ENCODE measurements at places on chromosomes 2 and 18. TPM values are rescaled to one million over a fixed set of nuclear protein-coding genes. Genes with fewer than 3 reads are reported as not detected.

GRCh38 chr2:172931256-172931894, 144.3 kb upstream of the MAP3K20 start:
- no peak for DNase-seq

DNA sequence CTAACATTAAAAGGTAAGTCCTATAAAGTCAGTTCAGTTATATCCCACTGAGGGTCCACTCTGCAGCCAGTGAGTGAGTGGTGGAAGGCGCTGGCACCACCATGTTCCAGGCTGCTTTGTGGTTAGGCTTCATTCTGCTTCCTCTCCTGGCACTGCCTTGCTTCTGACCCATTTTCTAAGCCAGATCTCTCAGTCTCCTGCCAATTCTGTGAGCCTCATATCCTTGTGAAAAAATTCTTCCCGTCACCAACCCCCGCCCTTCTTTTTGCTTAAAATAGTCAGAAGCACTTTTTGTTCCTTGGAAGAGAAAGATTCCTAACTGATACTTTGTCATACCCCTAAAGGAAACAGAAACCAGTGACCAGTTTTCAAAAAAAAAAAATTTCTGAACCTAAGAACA, 139.8 kb upstream of the NCK2 start:
- peak; percentile 43 for DNase-seq

DNA sequence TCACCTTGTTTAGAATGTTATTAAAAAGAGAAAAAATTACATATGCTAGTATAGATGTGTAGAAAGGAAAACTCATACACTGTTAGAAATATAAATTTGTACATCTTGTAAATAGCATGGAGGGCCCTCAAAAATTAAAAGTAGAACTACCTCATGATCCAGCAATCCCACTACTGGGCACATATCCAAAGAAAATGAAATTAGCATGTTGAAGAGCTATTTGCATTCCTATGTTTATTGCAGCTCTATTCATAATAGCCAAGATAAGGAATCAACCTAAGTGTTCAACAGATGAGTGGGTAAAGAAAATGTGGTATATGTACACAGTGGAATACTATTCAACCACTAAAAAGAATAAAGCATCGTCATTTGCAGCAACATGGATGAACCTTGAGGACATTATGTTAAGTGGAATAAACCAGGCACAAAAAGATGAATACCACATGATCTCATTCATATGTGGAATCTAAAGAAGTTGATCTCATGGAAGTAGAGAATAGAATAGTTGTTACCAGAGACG, 251.5 kb upstream of the THUMPD2 start:
- DNase-seq: no peak

GRCh38 chr2:149625671-149626070, 38.1 kb upstream of the MMADHC start:
- no peak for DNase-seq

DNA sequence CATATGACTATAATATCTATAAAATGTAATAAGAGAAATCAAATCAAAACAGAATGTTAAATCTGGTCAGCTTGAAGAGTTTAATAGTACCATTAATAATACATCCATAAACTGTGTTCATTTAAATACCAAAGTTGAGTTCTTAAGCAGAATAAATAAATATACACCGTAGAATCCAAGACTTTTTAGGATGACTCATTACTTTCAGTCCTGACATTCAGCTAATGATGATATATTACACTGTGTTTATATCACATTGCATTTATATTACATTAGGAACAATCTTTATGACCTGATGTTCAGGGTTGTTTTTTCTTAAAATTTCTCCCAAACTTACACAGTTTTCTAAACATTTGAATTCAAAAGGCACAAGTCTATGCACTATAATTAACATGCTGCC, 331.3 kb downstream of the SS18 start:
- DNase-seq: no peak

GRCh38 chr2:49241991-49242390, 87.7 kb upstream of the FSHR start:
- no peak for DNase-seq

GRCh38 chr2:181438261-181438660, 18.9 kb upstream of the ITGA4 start:
- DNase-seq: no peak

DNA sequence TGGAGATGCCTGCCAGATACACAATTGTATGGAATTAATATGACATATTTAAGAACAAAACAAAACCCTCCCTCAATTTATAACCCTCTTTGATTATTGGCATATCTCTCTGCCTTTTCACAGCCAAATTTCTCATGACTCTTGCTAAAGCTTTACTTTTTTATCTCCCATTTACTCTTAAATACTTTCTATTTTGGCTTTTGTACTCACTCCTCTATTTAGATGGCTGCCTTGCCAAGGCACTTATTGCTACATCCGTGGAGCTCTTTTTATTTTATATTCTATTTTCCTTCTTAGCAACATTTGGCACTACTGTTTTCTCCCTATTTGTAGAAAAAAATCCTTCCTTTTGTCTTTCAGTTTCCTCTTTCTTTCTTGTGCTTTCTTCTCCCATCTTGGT, 466.4 kb upstream of the CWC22 start:
- no peak for DNase-seq

- DNase-seq: no peak
These were observed 164.8 kb upstream of the ACVR2A start for GRCh38 chr2:147679955-147680531.

- no peak for DNase-seq
These were observed 11.9 kb upstream of the CREG2 start for GRCh38 chr2:101399021-101399799.

GRCh38 chr2:84906900-84907714, 1.7 kb downstream of the TMSB10 start:
- DNase-seq: peak; percentile 62

DNA sequence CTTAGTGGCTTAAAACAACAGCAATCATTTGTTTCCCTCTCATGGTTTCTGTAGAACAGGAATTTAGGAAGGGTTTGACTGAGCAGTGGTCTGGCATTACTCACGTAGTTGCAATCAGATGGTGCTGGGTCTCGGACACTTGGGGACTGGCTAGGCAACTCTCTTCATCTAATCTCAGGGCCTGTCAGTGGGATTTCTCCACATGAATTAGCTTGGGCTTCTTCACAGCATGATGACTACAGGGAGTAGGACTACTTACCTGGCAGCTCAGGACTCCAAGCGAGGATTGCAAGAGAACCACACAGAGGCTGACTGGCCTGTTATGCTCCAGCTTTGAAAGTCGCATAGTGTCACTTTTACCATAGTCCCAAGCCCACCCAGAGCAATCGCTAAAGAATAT, 125.1 kb downstream of the TTC27 start:
- no peak for DNase-seq

- DNase-seq: no peak
These were observed 124.4 kb upstream of the KLHL29 start for GRCh38 chr2:23260621-23261020.

DNA sequence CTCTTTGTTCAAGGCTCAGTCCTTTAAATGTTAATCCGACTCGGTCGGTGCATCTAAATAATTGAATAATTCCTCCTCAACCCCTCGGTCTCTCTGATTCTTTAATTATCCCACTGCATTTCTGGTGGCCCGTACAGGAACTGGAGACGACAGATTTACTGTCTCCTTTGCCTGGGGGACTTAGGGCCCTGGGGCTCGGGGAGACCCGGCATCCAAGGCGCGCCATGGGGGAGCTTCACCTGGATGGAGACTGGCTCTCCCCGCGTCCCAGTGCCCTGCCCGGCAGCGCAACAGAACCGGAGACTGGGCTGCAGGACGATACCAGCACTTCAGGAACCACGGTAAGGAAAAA, 47.7 kb upstream of the SELENOI start:
- DNase-seq: no peak

- no peak for DNase-seq
These were observed 269.3 kb upstream of the SIX2 start for GRCh38 chr2:45278365-45279078.

DNA sequence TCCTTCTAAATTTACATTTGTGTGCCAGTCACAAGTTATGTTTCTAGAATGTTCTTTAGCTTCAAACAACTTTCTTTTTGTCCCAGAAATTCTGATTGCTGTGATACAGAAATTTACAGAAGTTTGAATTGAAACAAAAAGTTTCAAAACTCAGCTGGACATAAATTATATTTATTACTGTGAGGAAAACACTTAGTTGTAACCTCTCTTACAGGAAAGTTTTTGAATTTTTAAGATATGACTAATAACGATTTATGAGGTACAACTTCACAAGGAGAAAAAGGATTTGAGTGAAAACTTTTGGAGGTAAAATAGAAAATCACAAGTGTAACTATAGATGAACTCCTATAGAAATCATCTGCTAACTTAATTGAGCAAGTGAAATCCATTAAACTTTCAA, 205.3 kb downstream of the TMEM247 start:
- no peak for DNase-seq

DNA sequence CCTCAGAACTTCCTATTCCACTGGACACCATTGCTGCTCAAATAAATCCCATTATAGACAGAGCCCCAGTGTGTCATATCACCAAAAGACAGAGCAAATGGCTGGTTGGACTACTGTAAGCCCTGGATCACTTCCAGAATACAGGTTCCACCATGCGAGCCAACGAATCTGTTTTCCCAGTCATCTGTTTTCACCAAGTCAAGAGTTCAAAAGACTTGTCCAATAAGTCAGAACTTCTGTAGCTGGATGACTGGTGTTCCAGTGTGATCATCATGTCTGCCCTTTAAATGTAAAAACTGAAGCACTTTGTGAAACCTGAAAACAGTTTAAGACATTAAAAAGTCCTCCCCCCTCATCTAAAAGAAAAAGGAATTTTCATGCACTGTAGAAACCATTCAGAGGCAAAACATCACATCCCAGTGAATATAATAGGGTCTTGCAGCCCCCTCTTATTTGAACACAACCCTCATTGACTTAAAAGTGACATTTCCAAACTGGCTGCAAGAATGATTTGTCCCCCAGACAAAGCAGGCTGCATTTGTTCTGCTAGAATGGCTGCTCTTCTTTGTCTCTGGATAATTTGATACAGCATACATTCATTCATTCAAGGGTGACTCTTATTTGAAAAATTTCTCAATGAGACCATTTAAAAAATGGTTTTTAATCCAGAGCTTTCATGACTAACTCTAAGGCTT, 64.6 kb upstream of the TANC1 start:
- DNase-seq: no peak

DNA sequence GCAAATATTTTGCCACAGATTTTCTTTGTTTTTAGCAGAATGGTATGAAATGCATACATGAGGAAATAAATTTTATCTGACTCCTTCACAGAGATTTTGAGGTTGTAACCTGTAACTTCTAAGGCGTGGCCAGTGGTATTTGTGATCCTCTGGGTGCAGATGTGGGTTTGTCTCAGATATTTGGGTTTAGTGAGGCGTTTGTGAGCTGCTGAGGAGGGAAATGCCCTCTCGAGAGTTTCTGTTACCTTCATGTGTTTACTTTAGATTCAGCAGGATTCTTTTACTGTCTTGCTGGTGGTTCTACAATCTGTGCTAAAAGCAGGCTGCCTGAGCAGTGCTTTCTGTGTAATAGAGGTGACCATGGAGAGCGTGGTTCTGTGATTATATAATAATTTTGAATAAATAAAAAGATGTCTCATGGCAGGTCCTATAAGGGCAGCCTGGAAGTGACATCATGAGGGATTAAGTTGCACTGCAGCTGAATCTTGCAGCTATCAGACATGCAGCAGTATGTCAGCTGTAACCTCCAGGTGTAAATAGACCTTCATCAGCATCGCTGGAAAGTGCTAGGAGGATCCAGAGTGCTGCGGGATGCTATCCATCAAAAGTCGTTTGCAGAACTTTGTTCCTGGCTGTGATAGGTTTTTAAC, 34.1 kb downstream of the TANC1 start:
- DNase-seq: no peak

DNA sequence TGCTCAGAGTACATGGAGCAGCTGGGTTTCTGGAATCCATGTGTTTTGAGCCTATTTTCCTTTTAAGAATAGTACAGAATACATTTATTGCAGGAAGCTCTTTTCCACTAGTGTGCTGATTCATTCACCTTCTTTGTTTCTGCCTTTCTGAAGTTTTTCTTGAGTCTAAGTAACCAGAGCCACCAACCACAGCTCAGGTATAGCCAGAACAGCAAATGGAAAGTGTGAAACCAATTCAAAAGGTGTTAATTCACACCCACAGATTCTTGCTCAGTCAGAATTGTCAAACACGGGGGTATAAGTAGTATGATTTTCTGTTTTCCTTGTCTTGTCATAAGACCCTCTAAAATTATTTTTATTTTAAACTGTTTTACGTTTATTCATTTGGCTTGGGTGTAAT, 75.9 kb upstream of the DYNAP start:
- DNase-seq: no peak

DNA sequence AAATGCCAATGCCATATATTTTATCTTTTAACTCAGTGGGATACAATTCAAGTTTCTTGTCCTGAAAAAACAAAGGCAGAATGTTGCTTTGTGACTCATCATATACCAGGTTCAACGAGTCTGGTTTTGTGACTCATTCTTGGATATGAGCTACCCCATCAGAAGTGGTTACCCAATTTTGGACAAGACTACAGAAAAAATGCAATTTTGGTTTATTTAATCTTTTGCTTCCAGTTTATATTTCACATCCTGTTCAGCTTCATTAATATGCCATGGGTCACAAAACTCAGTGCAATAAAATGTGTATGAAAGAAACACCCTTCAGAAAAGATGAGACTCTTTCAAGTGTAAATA, 25.0 kb downstream of the FN1 start:
- DNase-seq: no peak

- DNase-seq: no peak
These were observed 255.9 kb upstream of the PXDN start for GRCh38 chr2:2000018-2000723.

DNA sequence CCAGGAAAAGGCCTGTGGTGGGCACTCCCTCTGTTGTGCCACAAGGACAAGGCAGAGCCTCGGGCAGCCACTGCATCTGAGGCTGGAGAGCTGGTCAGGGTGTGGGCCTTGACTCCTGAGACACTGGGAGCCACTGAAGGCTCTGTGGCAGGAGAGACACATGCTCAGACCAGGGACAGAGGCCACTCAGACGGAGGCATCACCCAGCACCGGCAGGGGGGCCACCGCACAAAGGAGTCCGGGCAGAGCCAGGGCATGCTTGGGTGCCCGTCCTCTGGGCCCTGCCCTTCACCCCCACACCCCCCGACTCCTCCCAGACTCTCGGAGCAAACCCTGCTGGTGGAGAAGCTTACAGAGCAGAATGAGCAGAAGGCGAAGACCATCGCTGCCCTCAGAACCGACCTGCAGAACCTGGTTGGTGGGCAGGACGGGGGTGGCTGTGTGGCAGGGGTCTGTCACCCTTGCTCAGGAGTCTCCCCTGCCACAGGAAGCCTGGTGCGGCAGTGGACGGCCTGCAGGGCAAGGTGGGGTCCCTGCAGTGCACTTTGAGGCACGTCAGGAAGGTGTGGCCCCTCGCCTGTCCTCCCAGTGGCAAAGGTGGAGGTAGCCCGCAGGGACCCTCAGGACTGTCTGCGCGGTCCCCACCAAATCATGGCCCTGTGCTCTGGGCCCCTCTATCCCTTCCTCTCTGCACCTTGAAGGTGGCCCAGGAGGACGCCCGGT, 26.0 kb downstream of the CROCC2 start:
- DNase-seq: no peak

- no peak for DNase-seq
These were observed 41.8 kb downstream of the FAM210A start for GRCh38 chr18:13684546-13684945.

CLEC4F gene
- not detected for total RNA-seq

IL18RAP gene
- 0.41 TPM for total RNA-seq

FEZ2 gene
- 60.3 TPM for total RNA-seq

EFR3B gene
- 42.0 TPM for total RNA-seq

ANKRD30B gene
- total RNA-seq: 3.3 TPM

ALKAL2 gene
- total RNA-seq: 2.0 TPM

AKAIN1 gene
- 4.5 TPM for total RNA-seq

CIB4 gene
- total RNA-seq: not detected

Data from frontal cortex (tissue), 4 donors.